ENCODE measurements at places on chromosomes 4 and X.

GRCh38 chrX:56564164-56564885 is 898 bp downstream of the UBQLN2 start:
- peak; percentile 16 for DNase-seq

DNA sequence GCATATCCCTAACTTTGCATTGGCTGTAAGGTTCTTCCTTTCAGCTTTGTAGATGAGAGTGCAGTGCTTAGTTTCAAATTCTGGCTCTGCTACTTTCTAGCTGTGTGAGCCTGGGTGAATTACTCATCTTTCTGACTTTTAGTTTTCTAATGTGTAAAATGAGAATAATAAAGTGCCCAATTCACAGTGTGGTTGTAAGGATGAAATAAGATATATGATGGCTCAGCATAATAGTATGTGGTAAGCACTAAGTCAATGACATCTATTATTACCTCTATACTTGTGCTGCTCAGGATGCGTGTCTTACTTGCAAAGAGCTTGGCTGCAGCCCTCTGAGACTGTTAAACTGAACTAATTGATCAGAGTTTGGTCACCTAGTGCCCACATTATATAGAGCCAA is 30.6 kb upstream of the ETNPPL start:
- no peak for DNase-seq

DNA sequence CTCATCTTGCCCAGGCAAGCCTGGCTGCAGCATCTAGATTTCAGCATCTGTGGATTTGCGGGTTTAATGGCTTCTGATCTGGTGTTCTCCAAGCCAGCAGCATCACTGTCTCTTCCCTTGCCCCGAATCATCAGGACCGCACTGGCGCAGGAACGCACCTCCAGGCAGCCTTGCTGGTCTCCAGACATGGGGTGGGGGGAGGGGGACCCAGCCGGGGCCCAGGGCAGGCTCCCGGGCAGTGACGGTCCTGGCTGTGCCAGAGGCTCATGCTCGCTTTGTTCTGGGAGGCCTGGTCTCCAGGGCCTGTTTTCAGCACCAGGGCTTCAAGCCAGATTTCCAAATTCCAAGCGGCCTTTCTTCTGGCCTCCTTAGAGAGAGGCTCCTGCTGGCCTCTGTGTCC is 4.9 kb downstream of the CFAP99 start:
- no peak for DNase-seq

DNA sequence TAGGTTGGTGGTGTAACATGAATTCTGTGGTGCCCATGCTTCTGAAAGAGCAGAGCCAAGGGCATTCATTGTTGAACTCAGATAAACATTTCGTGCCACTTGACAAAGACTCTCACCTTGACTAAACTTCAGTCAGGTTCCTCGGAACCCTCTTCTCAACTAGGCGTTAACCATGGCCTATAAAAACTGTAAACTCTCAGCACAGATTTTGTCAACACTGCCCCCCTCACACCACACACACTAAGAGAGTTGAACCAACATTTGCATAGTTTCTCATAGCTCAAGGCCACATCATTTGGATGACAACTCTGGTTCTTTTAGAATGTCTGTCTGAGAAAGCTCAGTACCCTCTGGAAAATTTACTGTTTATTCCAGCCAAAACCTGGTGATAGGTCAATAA is 28.1 kb downstream of the CASP6 start:
- no peak for DNase-seq

DNA sequence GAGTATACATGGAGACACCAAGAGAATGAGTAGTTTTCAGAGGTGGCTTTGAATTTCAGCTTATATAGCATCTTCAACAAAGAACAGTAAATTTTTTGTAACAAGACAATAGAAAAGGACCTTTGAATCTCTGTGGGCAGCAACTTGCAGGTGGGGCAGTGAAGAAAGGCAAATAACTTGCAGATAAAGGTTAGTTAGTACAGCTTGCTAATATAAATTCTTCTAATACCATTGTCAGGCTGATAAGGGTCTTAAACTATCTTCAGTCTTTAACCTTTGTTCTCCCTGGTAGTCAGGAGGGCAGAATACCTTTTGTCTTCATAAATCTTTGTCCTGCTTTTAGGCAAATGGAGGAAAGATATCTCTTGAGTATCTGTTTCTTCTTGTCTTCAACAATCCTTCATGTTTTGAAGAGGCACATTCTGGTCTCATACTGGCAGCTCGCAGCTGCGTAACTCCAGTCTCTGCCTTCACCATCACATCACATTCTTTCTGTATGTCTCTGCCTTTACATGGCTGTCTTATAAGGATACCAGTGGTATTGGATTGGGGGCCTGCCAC is 16.0 kb downstream of the ANXA3 start:
- DNase-seq, result no peak

- DNase-seq, result no peak
Measured at GRCh38 chr4:99383833-99384392, 31.4 kb upstream of the ADH1C start.

GRCh38 chr4:123349421-123350190 is 47.0 kb upstream of the SPRY1 start:
- no peak for DNase-seq

- no peak for DNase-seq
Measured at GRCh38 chr4:46844325-46844917, 64.6 kb downstream of the COX7B2 start.

- no peak for DNase-seq
Measured at GRCh38 chr4:37023504-37023903, 221.0 kb upstream of the NWD2 start.

DNA sequence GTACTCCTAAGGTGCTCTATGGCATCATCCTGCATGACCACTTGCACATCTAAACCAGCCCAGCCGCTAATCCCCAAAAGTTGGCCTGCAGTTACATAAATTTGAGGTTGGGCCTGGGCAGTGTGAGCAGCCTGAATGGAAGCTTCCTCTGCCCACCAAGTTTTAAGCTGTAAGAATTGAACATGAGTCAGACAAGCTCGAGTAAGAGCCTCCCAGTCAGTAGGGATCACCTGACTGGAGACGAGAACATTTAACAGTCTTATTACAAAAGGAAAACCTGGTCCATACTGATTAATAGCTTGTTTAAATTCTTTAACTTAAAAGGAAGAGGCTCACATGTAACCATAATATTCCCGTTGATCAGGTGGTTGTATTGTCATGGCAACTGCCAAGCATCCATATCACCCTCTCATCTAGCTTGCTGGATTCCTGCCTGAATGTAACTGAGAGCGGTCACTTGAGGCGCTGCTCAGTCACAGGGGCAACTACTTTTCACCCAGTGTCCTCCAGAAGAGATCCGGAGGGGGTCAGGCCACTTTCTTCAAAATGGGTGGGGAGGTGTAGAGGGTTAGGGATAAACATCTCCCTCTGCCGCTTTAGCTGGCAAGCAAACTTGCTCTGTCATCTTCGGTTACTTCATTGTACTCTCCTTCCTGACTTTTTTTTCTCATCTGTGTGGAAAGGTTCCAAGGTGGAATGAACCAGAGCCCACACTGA is 56.6 kb upstream of the WDR1 start:
- DNase-seq, result no peak

GRCh38 chrX:118553042-118553710 is 57.6 kb downstream of the DOCK11 start:
- DNase-seq, result no peak

- no peak for DNase-seq
Measured at GRCh38 chr4:183326853-183327252, 4.6 kb upstream of the CLDN24 start.

- no peak for DNase-seq
Measured at GRCh38 chr4:121684561-121684960, 12.2 kb downstream of the ANXA5 start.

DNA sequence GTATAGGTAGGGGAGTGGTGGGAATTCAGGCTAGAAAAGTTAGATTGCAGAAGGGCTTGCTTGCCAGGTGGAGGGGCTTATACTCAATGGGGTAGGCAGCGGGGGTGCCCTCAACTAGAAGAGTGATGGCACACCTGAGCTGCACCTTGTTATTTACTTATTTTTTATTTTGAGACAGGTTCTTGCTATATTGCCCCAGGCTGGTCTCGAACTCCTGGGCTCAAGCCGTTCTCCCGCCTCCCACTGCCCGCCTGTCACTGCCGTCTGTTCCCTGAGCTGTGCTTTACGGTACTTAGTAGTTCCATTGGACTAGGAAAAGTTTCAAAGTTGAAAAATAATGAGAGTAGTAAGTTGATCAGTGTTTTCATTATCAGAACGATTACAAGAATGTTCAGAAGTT is 2.0 kb downstream of the ZFX start:
- no peak for DNase-seq
